ENCODE measurements at places on chromosomes 7 and 10.

DNA sequence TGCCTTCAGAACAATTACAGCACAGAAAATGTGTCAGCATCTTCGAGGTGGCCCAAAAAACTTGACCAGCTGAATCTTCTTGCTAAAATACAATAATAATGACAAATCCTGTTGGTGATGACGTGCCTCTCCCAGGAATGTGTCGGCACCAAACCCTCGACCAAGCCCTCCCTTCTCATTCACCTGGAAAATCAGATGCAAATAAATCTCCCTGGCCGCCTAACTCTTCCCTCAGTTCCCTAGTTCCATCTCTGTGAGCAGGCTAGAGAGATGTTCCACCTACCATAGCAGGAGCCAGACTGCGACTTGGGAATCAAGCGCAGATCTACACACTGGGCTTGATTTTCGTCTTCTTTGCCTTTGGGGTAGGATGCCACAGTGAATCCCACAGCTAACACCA lies 4.1 kb downstream of the PRSS1 start:
- DNase-seq = no peak

- peak; percentile 6 for DNase-seq
These were observed 808.5 kb downstream of the PHTF2 start for GRCh38 chr7:78607099-78607498.

GRCh38 chr10:96448558-96448957 lies 65.2 kb downstream of the TLL2 start:
- DNase-seq = no peak

DNA sequence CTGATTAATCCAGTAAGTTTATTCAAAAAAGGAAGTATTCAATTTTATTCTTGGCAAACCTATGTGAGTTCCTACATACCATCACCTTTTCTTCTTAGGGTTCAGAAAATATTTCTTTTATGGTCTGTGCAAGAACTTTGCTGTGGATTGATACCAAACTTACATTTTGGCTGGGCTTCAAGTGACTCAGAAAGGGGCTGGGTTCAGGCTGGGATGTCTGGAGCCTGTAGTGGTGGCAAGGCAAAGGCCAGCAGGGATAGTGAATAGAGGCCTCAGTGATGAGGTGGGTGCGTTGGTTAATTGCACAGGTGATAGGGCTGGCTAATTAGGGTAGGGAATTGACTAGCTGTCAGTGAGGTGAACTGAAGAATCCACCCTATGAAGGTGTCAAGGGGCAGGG lies 40.2 kb upstream of the ATXN7L1 start:
- DNase-seq = no peak

GRCh38 chr10:69073026-69073425 lies 14.9 kb upstream of the SRGN start:
- no peak for DNase-seq

GRCh38 chr10:44470784-44471183 lies 85.9 kb upstream of the CXCL12 start:
- DNase-seq = no peak

GRCh38 chr10:35640951-35641675 lies 983 bp downstream of the FZD8 start:
- peak; percentile 32 for DNase-seq

DNA sequence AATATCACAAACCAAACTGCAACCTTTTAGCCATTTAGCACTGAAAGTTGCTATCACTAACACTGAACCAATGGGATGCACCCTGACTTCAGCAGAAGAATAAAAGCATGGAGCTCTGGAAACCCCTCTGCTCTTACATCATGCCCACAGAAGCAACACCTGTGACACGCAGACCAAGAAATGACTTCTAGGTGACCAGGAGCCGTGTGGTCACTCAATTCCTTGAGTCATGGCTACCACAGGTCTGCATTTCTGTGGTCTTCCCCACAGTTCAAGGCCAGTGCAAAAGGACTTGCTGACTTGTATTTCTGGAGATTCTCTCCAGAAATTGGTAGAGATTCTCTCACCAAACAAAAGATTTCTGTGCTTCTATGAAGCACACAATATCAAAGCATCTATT lies 38.3 kb downstream of the NRCAM start:
- DNase-seq = no peak

DNA sequence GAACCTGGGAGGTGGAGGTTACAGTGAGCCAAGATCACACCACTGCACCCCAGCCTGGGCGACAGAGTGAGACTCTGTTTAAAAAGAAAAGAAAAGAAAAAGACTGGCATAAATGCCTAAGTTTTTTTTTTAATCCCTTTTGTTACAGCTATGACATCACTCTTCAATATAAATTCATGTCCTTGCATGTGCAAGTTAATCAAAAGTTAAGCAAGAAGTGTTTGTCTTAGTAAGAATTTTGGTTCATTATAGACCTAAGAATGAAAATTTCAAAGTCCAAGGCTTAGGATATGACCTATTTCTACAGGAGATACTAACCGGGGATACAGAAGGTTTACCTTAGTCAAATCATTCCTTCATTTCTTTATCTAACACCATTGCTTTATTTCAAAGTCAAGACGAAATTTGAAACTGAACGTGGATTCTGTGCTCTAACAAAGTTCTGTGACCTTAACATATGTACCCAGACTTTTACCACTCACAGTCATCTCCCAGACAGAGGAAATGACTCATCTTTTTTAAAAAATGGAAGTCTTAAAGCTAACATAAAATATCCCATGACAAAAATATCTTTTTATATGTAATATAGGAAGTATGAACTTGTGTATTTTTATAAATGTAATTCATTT lies 29.3 kb upstream of the ITGB8 start:
- DNase-seq = no peak

GRCh38 chr7:44559485-44559884 lies 14.2 kb downstream of the DDX56 start:
- no peak for DNase-seq

GRCh38 chr10:62585211-62585775 lies 211.1 kb downstream of the ZNF365 start:
- no peak for DNase-seq

GRCh38 chr7:118104812-118105441 lies 79.0 kb upstream of the LSM8 start:
- no peak for DNase-seq

GRCh38 chr7:66043681-66044497 lies 31.7 kb upstream of the ASL start:
- peak; percentile 31 for DNase-seq

DNA sequence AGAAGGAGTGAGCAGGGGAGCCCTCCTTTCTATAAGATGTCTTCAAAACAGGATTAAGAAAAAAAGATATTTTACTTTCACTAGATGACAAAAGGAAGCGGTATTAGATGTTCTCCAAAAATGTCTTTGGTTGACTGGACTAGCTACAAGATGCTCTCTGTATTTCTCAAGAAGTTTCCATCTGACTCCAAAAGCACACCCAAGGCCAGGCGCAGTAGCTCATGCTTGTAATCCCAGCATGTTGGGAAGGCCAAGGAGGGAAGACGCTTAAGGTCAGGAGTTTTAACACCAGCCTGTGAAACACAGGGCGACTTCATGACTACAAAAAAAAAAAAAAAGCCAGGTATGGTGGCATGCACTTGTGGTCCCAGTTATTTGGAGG lies 84.5 kb downstream of the PIP4K2A start:
- no peak for DNase-seq

GRCh38 chr10:676178-676577 lies 13.3 kb downstream of the DIP2C start:
- DNase-seq = no peak

GRCh38 chr7:42128703-42129102 lies 108.3 kb downstream of the GLI3 start:
- DNase-seq = no peak

DNA sequence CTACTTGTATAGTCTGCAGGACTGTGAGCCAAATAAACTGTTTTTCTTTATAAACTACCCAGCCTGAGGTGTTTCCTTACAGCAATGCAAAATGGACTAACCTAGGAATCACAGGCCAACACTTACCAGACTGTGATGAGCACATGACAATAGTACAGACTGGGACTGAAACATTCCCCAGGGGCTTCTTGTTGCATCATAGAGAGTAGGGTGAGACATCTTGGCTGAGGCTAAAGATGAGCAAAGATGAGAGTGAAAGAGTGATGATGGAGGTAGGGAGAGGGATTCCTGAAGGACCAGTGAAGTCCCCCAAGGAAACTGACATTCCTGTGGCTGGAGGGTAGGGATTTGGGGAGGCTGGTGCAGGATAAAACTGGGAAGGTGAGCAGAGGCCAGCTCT lies 194.4 kb downstream of the TPST1 start:
- no peak for DNase-seq

DNA sequence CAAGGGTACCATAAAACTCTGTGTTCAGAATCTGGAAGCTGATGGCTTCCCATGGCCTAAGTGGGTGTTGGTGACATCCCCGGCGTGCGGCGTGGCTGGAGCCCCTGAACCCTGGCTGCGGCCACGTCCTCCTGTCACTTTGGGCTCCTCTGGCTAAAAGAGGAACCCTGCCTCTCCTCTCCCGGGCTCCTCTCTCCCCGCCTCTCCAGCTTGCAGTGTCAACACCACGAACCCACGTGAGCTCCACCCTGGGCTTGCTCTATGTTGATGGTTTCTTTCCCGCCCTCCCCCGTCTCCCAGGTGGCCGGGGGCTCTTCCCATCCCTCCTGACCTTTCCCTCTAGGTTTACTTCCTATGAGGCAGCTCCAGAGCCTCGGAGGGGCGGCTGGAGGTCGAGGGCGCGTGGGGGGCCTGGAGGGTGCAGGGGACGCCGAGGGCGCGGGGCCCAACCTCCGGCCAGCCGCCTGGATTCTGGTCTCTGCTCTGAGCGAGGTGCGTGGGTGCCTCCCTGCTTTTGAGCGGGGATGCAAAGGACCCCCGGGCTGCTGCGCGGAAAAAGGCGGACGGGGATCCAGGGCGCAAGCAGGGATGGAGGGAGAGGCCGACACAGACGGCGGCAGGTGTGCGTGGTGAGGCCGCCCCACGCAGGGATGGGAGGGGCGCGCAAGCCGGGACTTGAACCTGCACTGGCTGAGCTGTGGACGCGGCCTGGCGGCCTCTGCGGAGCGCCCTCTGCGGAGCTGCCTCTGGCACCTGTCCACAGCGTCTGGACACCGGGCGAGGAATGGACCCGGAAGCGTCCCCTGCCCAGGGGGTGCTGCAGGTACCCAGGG lies 115.5 kb upstream of the DIP2C start:
- DNase-seq = no peak

GRCh38 chr7:37943905-37944736 lies 23.7 kb downstream of the EPDR1 start:
- DNase-seq = no peak

DNA sequence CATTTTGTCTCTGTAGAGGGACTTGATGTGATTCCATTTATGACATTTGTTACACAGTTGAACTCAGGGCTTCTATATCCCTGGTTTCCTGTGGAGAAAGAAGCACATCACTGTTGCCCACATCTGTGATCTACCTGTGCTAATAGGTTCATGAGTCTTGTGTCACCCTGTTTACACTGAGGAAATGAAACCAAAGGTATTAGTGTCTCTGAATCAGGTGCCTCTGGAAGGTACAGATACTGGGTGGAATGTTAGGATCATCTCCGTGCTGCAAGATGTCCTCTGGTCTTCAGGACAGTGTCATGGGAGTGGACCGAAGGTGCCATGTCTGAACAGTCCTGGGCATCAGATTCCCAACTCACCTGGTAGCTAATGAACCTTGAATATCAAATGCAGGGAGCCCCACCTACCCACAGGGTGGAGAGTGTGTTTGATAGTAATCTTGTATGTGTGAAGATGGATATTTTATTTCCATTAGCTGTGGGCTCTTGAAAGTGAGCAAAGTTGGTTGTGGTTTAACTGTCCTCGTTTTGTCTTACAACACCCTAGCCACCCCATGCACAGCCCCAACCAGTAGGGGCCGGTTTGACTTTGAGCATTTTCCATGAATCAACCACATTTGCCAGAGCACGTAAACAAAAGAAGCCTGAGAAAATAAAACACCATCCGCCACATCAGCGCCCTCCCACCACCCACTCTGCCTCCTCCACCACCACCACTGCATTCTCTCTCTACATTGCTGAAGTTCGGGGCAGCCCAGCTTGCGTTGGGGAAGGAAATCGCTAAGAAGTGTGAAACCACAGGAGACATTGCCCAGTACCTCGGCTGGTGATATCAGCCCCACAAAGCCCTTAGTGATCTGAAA lies 40.7 kb downstream of the TARP start:
- no peak for DNase-seq

DNA sequence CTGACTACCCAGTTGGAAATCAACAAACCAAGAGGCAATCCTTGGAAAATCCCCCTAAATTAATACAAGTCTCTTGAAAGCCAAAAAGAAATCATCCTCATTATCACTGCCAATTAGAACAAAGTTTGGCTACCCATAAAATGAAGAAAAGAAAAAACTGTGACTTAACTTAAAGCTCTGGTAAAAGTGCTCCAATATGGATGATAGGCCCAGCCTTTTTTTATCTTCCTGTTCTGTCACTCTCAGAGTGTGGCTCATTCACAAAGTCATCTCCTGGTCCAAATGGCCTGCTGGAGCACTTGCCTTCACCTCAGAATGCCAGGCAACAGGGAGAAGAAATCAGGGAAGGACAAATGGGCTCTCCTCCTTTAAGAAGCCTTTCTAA lies 155.1 kb upstream of the GHITM start:
- no peak for DNase-seq
